ENCODE measurements at places on chromosomes 4 and X.

DNA sequence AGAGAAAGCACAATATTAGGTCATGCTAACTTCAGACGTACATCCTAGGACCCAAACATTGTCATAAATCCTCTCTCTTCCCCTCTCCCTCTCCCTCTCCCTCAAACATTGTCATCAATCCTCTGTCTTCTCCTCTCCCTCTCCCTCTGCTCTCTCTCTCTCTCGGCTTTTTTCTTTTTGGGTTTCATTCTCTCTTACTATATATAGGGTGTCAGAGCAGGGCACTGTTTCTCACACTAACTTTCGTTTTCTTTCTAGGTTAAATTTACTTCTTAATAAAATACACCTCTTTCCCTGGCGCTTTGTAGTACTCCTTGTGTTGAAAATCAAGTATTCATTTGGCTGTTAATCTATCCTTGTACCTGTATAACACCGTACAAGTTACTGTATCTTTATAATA lies 37.0 kb upstream of the HERC5 start:
- no peak for DNase-seq

DNA sequence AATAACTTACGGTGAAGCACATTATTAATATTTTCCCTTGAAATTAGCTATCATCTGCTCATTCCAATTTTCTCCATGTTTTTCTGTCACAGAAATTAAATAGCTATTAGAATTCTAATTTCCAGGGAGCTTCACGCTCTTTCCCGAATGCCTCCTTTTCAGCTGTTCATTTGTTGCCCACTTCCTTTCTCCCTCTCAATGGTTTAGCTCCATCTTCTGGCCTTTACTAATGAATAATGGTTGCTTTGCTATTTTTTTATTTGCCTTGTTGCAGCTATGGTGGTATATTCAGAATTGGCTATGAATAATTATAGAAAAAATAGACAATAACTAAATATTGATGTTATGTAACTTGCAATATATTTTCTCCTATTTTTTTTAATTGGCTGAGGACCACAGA lies 70.5 kb downstream of the GRIA2 start:
- DNase-seq, result no peak

- no peak for DNase-seq
Measured at GRCh38 chr4:108219998-108220397, 51.3 kb upstream of the LEF1 start.

DNA sequence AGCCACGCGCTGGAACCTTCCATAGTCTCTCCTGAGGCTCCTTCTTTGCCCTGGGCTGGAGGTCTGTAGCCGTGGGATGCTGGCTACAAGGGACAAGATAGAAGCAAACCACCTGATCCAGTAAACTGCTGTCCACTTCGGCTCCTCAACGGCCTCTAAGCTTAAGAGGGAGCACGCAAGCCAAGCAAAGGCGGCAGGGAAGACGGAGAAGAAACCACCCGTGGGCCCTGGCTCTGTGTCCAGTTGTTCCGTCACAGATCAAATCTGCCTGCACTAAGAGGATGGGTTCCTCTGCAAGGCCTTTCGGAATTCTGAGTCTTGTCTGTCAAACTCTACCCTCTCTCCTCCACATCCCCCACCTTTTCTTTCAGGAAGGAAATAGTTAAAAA lies 401 bp upstream of the EDNRA start:
- DNase-seq, result no peak

- peak; percentile 52 for DNase-seq
Measured at GRCh38 chrX:139204898-139205667, 325.5 kb upstream of the F9 start.

- no peak for DNase-seq
Measured at GRCh38 chrX:16120431-16120830, 2.9 kb upstream of the GRPR start.
